Large intestine (tissue), 12 donors: ENCODE measurements at places on chromosomes 3 and 15. TPM values are rescaled to one million over a fixed set of nuclear protein-coding genes. Genes with fewer than 3 reads are reported as not detected.

GRCh38 chr15:40875991-40876730 is 2.1 kb upstream of the RHOV start:
- H3K4me1 ChIP-seq: peaks cover 6% of the 10 kb centered on the region
- H3K27me3 ChIP-seq: peaks cover 11% of the 10 kb centered on the region
- no peak overlapping the region for H3K4me3 ChIP-seq
- no peak for DNase-seq
- H3K27ac ChIP-seq: no peak overlapping the region

GRCh38 chr3:31421314-31422048 is 111.2 kb upstream of the STT3B start:
- no peaks in the 10 kb centered on the region for H3K27me3 ChIP-seq
- H3K4me1 ChIP-seq: no peaks in the 10 kb centered on the region
- H3K36me3 ChIP-seq: no peaks in the 10 kb centered on the region

FBXO40 gene
- not detected for polyA plus RNA-seq

DNA sequence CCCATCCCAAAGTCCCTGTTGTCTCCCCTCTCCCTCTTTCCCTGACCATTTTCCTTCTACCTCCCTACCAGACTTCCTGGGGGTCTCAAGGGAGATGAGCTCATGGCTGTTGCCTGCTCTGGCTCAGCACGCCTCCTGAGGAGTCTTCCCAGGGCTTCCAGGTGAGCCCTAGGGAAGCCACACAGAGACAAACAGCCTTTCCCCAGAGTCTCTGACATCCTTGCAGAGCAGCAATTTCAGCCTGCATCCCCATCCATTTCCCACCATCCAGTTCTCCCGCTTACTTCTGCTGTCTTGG is 189.2 kb upstream of the LINGO1 start:
- no peak for DNase-seq
- H3K27me3 ChIP-seq: peaks cover 54% of the 10 kb centered on the region
- H3K4me3 ChIP-seq: no peak overlapping the region
- H3K36me3 ChIP-seq: no peaks in the 10 kb centered on the region

CCR9 gene
- 1.0 TPM for polyA plus RNA-seq

GRCh38 chr3:150146991-150147761 is 176.5 kb upstream of the PFN2 start:
- H3K4me3 ChIP-seq: no peak overlapping the region
- H3K4me1 ChIP-seq: no peaks in the 10 kb centered on the region
- peaks cover 4% of the 10 kb centered on the region for H3K27me3 ChIP-seq
- H3K27ac ChIP-seq: peak overlapping the region; percentile 25
- H3K36me3 ChIP-seq: no peaks in the 10 kb centered on the region

RTP4 gene
- polyA plus RNA-seq: 15.8 TPM

PTH1R gene
- polyA plus RNA-seq: 8.7 TPM

- peaks cover 29% of the 10 kb centered on the region for H3K36me3 ChIP-seq
- DNase-seq: peak; percentile 9
Measured at GRCh38 chr3:48716508-48716981, 476 bp downstream of the IP6K2 start.

- no peak overlapping the region for H3K4me3 ChIP-seq
- H3K36me3 ChIP-seq: no peaks in the 10 kb centered on the region
- no peak for DNase-seq
- H3K27ac ChIP-seq: no peak overlapping the region
Measured at GRCh38 chr3:69290006-69290405, 95.9 kb downstream of the FRMD4B start.

GRCh38 chr15:100940767-100941379 is 21.7 kb downstream of the LRRK1 start:
- DNase-seq: no peak
- H3K27ac ChIP-seq: no peak overlapping the region
- H3K4me1 ChIP-seq: no peaks in the 10 kb centered on the region
- no peaks in the 10 kb centered on the region for H3K36me3 ChIP-seq
- H3K4me3 ChIP-seq: no peak overlapping the region
